ENCODE measurements at places on chromosomes 16 and 17. TPM values are rescaled to one million over a fixed set of nuclear protein-coding genes. Genes with fewer than 3 reads are reported as not detected.

GRCh38 chr16:21590287-21590686 is 9.1 kb upstream of the METTL9 start:
- DNase-seq, result peak; percentile 25

DNA sequence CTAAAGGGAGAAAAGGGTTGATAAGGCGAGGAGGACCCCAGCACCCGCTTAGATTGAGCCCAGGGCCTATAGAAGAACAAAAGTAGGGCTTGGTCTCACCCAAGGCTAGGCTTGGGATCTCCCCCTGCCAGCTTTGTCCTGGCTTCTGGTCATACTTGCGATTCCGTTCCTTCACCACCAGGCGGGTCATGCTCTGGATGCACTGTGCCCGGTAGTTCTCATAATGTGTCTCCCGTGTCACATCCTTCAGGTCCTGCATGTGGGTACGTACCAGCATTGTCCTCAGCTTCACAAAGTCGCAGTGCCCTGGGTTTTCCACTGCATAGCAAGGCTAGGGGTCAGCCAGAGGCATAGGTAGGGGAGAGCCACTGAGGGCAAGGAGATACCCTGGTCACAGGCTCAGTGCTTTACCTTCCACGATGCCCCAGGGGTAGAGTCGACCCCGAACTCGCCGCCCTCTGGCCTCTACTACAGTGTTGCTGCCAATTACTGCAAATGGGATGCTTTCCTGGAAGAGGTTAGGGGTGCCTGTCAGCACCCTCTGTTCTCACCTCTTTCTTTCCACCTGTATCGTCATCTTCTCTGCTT is 6.5 kb upstream of the MTMR4 start:
- DNase-seq, result no peak

- DNase-seq, result no peak
These were observed 4.6 kb downstream of the HSD3B7 start for GRCh38 chr16:30989469-30990047.

DNA sequence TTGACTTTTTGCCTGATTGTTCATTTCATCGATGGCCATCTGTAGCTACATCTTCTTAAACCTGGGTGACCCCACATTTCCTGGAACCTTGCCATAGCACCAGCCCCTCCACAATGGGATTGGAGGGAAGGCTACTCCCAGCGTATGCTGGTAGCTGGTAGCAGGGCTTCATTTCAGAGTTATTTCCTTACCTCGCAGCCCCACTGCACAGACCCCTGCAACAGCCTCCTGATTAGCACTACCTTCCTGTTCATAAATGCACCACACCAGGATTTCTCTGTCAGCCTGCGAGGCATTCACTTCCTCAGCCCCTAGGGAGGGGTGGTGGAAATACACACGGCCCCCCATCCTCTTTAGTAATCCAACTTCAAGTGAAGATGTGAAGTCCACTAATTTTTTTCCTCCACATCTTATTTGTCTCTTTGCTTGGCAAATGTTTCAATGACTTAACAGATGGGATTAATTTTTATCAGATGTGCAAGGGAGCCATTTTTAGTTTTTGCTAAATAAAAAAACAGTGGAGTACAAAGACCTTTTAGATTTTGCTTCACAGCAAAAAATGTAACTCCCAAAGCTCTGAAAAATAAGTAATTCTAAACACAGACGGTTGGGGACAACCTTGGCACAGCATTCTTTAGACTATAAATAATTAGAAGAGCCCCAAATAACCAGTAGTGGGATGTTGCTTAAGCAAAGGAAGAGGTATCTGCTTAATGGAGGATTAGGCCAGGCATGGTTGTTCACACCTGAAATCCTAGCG is 76.6 kb downstream of the CLEC16A start:
- DNase-seq, result no peak

GRCh38 chr17:51961689-51962088 is 196.8 kb downstream of the CA10 start:
- no peak for DNase-seq

GRCh38 chr17:8441690-8442089 is 6.0 kb downstream of the NDEL1 start:
- no peak for DNase-seq

DNA sequence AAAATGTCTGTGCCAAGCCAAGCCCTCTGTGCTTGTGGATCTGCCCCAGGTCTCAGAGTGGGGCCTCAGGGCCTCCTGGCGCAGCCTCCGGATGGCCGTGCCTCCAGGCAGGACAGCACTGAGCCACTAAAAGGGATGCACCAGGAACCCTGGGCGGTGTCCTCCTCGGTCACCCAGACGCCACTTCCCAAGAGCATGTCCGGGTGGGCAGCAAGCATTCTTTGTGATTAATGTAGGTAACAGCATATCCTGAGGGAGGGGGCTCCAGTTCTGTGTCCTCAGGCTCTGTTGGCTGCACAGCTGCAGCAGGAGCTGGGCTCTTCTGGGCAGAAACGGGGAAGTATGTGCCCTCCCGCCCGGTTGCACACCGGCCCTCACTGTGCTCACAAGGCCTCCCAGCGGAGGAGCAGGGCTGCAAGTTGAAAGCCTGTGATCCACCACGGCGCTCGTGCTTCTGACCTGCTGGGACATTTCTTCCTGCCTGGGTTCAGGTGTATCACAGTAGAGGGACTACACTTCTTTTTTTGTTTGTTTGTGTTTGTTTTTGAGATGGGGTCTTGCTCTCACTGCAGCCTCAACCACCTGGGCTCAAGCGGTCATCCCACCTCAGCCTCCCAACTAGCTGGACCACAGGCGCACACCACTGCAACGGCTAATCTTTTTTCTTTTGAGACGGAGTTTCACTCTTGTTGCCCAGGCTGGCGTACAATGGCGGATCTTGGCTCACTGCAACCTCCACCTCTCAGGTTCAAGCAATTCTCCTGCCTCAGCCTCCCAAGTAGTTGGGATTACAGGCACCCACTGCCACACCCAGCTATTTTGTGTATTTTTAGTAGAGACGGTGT is 37.9 kb upstream of the CHMP6 start:
- DNase-seq, result no peak

- no peak for DNase-seq
These were observed 147.6 kb downstream of the CHD9 start for GRCh38 chr16:53202398-53202797.

DNA sequence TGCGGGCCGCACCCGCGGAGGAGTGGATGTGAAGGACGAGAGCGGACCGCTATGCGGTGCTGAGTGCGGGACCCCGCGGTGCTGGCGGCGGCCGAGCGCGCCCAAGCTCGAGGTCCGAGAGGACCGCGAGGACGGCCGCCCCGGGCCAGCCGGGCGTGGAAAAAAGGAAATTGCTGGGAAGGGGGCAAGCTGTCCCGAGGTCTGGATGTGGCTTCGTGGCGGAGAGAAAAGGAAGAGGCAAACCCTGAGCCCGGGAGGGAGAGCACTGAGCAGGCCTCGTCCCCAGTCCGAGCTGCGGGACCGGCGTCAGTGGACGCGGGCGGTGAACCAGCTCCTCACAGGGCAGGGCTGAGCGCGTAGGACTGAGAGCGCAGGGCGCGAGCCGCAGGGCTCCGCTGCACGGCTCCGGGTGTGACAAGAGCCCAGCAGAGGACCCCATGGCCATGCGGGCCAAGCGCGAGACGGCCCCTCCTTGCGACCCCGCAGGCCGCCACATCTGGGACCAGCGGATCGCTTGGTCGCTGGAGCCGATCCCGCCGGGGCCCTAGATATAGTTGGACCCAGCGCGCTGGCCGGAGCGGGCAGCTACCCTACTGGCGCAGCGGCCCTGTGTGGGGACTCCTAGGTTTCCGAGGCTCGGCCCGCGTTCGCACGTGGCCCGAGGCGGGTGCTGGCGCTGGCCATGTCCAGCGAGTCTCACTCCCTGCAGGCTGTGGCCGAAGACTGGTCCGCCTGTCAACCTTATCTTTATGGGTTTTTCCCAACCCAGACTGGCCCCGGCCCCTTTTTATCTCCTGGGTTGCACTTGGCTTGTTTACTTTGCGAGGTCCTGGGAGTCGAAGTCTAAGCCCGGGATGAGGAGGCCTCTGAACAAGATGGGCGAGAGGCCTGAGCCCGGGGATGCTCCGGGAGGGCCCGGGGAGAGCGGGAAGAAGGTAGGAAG is 2.4 kb downstream of the TBX4 start:
- no peak for DNase-seq

GRCh38 chr16:6309271-6309670 is 1023.4 kb upstream of the RBFOX1 start:
- DNase-seq, result no peak

- no peak for DNase-seq
These were observed 61.9 kb downstream of the ARHGAP17 start for GRCh38 chr16:24953306-24953705.

DNA sequence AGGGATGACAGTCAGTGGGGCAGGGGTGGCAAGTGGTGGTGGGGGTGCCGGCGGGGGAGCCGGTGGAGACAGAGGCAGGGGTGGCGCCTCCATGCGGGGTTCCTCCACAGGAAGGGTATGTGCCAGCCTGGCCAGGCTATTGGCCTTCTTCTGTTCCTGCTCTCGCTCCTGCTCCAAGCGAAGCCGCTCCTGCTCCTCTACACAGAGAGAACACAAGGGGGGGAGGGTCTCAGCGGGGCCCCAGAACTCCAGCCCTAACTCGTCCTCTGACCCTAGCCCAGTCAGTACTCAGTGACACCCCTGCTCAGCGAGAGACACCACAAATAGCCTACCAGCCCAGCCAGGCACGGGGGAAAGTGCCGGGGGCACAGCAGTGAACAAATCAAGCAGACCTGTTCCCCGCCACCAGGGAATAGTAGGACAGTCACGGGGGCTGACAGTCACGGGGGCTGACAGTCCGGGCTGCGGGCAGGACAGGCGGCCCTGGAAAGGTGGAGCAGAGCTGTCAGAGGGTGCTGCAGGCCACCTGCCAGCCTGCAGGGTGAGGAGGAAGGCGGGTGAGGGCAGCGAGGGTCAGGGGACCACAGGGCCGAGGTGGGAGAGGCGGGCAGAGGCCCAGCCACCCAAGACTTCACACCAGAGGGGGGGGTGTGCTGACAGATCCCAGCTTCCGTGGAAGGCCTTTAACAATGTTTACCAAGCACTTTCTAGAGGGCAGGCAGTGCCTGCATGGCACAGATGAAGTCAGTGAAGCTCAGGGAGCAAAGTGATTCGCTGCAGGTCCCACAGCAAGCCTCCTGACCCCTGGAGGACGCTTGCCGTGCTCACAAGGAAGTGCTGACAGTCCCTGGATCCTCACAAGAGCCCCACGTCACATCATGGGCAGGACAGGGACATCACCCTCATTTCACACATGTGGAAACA is 5.3 kb downstream of the MNT start:
- DNase-seq, result no peak

- peak; percentile 17 for DNase-seq
These were observed 20.7 kb downstream of the PIK3R6 start for GRCh38 chr17:8846768-8847211.

- no peak for DNase-seq
These were observed 41.8 kb downstream of the IL4R start for GRCh38 chr16:27355610-27356009.

- DNase-seq, result no peak
These were observed 40.5 kb downstream of the ATP2C2 start for GRCh38 chr16:84408856-84409255.

DNA sequence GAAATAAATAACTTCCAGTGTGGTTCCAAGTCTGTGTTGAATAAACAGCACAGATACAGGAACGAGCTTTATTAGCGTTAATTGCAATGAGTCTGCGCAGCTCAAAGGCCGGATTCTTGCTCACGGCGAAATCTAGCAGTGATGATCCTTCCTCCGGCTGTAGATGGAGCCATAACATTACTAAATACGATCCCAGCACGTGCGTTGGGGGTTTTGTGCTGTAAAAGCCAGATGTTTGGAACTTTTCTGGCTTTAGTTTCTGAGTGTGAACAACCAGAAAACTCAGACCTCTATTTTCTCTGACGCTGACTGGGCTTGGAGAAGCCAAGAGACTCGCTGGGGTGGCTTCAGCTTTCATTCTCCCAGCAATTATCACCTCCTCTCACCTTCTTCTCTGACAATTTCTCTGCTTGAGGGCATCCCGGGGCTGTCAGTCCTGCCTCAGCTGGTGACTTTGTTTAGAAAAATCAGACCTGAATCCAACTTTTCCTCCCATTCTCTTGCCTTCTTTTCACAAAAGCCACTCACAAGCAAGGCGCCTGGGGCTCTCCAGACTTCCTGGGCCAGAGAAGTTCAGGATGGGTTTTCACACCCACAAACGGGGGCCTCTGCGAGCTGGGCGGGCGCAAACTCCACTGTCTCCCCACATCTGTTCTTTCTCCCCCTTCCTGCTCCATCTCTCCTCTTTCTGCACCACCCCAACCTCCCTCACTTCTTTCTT is 47.1 kb upstream of the AKTIP start:
- DNase-seq, result peak; percentile 66

GRCh38 chr16:79186196-79186595 is 414.3 kb downstream of the MAF start:
- no peak for DNase-seq

DNA sequence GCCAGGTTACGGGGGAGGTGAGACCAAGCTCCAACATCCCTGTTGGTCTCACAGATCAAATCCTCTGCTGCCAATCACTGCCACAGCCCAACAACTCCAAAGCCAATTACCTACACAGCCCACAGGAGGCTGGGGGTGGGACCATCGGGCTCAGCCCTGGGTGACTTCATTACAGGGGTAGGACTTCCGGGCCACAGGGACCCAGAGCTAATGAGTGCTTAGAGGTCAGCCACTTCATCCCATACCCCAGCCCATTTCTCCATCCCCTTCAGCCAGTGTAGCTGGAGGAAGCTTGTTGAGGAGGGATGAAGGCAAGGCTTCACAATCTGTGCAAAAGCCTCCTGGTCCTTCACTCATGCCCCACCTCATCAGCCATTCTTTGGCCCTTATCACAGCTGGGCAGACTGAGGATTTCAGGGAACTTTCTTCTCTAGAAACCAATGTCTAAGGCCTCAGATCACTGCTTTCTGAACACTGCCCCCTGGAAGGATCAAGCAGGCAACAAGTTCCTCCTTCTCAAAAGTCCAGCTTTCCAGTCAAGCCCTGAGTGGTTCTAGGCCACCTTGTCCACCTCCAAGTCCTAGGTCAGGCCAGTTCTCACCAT is 5.8 kb downstream of the FOXN1 start:
- DNase-seq, result no peak

DNA sequence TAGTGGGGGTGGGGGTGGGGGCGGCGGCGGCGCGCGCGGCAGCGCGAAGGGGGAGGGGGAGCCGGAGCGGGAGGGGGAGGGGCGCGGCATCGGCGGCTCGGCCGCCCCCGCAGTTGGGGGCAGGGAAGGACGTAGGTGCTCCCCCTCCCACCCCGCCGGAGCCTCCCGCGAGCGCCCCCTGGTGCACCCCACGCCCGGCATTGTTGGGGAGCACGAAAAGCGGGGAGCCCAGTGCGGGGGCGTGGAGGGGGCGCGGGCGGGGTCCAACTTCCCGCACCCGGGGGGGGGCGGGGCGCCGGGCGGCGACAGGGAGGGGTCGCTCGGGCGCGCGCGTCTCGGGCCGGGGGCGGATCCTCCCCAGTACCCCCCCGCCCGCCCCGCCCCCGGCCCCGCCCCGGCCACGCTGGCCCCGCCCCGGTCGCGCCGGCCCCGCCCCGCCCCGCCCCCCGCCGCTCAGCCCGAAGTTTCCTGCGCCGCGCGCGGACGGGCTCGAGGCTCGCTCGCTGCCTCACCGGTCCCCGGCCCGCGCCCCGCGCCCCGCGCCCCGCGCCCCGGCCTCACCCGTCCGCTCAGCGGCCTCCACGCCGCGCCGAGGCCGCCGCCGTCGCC is at the start of gene CACNA1H:
TSS of gene CACNA1H (plus strand) at position 456 of the 609 bp plus-strand sequence. CDS start 632 bp downstream, outside the sequence.
- DNase-seq, result no peak

GRCh38 chr16:73480381-73480780 is 432.5 kb upstream of the ZFHX3 start:
- DNase-seq, result no peak

Gene FOXL1
- 0.46 TPM for total RNA-seq

Gene COPZ2
- 18.0 TPM for total RNA-seq

Gene TOX3
- not detected for total RNA-seq

Gene TNFSF13
- total RNA-seq, result 2.4 TPM

Gene NACA2
- not detected for total RNA-seq

Gene NOS2
- total RNA-seq, result not detected

Gene CDRT15L2
- not detected for total RNA-seq
